ENCODE measurements at places on chromosomes 13 and 19.

DNA sequence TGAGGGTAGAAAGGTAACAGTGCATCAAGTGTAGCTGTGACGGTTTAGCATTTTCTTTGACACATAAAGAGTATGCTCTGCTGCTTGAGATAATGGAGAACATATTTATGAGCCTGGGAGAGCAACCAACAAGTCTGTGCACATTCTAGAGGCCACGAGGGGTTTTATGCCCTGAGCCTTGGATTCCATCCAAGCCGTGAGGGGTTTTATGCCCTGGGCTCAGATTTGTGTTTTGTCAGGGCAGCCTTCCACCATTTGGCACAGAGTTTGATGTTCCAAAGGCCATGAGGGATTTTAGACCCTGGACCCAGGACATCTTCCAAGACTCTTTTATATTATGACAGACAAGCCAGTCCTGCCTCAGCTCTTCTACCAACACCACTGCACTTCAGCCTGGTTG, 106.4 kb downstream of the ZNF486 start:
- DNase-seq, result no peak

- DNase-seq, result no peak
These were observed 18.2 kb upstream of the GTF2F2 start for GRCh38 chr13:45102136-45102507.

DNA sequence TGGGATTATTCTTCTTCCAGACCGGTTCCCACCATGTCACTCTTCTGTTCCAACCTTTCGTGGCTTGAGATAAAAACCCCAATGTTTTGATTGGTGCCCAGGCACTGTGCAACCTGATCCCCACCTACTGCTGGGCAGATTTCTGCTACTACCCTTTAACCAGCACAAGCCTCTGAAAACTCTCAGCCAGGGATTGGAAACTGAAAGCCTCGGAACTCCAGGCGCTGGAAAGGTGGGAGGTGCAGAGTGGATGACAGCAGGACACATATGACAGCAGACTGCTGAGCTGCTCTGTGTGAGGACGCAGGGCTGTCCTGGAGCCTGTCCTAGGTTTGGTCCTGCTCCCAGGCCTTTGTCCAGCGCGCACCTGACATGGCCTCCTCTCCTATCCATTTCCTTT, 68.5 kb upstream of the GTF3A start:
- DNase-seq, result no peak

GRCh38 chr19:18894254-18895037, 1.5 kb downstream of the CERS1 start:
- no peak for DNase-seq

GRCh38 chr19:35044317-35045117, 3.0 kb downstream of the HPN start:
- DNase-seq, result peak; percentile 28

- DNase-seq, result no peak
These were observed 12.8 kb upstream of the SIGLEC10 start for GRCh38 chr19:51430221-51430620.

DNA sequence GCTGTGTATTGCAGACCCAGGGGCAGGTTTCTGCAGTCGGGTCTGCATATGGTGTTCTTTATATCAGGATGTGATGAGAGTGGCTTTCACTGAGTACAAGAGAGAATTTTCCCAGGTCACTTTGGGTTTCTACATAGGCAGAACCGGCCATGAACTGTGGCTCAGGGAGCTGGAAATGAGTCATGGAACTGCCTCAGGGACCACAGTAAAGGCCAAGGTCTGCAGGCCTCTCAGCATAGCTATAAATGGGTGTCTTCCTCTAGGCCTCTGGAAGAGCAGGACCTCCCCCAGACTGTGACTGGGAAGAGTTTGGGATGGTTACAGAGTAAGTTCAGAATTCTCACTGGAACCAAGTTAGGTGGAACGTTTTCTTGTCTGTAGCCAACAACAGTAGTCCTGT, 51.8 kb upstream of the ZNF681 start:
- DNase-seq, result no peak

GRCh38 chr13:98350746-98351330, 173.8 kb upstream of the RNF113B start:
- DNase-seq, result no peak

DNA sequence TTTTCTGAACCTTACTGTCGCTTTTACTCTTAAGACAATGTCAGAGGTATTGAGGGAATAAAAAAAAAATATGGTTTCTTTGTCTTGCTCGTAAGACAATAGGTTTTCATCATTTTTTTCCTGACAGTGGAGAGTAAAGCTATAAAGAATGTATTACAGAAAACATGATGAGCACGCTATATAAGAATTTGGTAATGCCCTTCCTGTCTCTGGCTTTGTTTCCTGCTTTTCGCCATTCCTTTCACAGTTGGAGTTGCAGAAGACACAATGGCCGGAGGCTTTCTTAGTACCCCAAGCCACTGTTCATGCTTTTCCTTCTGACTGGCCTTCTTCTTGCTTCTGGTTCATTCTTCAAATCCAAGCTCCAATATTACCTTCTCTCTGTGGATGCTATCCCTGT, 101.0 kb upstream of the DACH1 start:
- DNase-seq, result no peak

DNA sequence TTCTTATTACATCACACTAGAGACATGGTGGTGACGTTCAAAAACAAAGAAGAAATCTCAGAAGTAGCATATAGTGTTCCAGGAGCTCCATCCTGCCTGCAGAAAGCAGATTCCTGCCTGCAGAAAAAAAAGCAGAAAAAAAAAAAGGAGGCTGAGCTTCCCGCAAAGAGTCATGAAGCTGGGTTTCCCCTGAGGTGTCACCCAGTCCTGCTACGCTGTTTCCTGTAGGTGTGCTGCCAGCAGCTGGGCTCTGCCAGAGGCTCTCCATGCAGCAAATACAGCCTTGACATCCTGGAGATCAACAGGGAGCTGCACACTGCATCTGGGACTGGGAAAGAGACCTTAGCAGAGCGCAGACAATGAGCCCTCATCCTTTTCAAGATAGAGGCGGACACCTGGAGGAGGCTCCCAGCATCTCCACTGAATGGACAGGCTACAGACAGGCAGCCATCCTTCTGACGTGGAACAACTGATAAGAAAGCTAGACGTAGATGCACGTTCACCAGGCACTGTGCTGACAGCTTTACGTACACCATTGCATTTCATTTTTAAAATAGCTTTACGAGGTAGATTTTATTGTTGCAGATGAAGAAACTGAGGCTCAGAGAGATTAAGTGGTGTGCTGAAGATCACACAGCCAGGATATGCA, 350.9 kb downstream of the FOXO1 start:
- DNase-seq, result no peak

- no peak for DNase-seq
These were observed 1646.2 kb upstream of the SPRY2 start for GRCh38 chr13:81987159-81987558.

DNA sequence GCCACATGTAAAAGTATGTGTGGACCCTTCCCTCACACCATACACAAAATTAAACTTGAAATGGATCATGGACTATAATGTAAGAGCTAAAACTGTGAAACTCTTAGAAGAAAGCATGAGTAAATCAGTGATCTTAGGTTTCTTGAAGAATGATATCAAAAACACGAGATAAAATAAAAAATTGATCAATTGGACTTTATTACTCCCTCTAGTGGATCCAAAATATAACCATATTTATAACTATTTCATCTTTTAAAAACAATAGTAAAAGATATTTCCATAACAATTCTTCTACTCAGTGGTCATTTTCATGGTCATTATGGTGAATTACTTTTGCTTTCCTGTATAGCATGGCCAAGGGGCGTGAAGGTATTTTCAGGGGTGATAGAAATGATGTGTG, 174.6 kb upstream of the LSM14A start:
- no peak for DNase-seq

DNA sequence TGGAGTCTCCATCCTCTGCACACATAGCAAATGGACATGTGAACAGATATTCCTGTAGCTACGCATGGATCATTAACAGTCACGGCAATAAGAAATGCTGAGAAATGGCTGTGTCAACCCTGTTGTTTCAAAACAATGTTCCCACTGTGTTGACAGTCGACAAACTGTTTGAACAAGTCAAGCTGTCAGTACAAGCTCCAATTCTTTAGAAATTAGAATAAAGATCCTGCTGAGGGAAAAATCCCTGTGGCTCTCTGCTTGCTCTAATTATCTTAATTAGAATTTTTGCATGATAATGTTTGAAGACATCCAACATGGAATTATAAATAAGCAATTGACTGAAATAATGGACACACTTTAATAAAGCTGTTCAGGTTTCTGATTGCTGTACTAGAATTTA, 37.9 kb upstream of the CPB2 start:
- no peak for DNase-seq

GRCh38 chr13:48296528-48296927, 7.0 kb upstream of the RB1 start:
- no peak for DNase-seq

DNA sequence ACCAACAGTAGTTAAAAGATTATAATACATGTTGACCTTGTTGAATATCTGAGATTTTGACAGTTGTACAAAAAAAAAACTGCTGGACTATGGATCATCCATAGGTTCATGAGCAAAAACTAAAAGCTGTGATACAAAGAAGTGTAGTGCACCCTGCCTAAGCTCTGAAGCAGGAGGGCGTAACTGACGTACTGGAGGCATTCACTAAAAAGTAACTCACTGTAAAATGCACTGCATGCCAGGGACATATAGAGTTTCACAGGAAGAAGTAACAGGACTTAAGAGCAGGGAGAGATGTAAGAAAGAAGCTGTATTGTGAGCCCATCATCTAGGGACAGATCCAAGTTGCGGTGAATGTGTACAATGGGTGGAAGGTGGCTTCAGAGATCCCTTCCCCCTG, 177.9 kb downstream of the IRS2 start:
- no peak for DNase-seq

DNA sequence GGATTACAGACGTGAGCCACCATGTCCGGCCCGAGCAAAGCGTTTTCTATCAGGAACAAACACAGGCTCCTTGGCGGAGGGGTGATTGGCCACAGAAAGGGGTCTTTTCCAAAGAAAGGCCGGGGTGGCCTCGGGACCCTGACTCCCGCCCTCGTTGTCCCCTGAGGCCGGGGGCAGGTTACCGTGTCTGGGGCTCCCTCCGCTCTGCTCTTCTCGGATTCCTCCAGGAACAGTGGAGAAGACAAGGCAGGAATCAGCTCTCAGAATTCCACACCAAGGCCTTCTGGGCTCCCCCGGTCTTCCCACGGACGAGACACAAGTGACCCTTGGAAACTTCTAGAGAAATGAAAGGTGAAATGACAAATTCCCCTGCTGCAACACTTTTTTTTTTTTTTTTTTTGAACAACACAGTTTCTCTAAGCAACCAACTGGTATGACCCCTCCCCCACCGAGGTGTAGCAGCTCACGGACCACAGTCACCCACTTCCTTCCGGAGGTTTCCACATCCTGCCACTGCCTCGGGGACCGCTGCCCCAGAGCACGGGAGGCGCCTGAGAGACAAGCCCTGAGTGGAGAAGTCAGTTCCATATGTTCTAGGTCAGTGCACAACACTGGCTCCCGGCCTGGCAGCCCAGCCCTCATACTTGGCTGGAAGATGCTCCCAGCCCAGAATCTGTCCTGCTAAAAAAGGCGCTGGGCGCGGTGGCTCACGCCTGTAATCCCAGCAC, 11.0 kb downstream of the MOB3A start:
- DNase-seq, result peak; percentile 89

DNA sequence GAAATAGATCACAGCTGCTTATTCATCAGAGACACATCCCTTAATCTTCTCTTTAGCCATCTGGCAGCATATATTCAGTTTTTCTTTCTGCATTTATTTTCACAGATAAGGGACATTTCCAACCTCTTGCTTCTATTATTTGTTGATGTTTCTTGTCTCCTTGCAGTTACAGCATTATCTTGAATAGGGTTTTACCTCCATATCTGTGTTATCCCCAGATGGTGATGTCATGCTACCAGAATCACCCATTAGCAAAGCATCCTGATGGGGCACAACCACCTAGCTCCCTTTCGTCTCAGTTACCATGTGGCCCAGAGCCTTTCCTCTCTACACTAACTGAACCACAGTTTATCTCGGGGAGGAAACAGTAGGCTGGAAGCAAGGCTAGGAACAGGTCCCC, 483.9 kb downstream of the FOXO1 start:
- DNase-seq, result no peak

GRCh38 chr19:8578642-8579265, 1.5 kb upstream of the MYO1F start:
- peak; percentile 67 for DNase-seq

DNA sequence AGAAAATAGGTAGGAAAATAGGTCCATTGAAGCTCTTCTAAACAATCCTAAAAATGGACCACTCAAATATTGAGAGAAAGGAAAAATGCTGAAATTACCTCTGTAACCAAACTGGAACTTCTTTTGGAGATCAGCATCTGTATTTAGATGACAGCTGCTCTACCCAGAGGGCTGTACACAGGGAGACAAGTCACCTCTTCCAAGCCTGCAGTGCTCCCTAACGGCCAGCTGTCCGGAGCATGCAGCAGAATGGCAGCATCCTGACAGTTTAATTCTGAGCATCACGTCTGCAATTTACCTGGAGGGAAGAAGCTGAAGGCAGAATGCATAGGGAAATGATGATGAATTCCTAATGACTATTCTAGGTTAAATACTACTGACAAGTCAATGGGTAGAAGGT, 62.8 kb upstream of the DIAPH3 start:
- no peak for DNase-seq
